ENCODE measurements at places on chromosomes 2 and 18. TPM values are rescaled to one million over a fixed set of nuclear protein-coding genes. Genes with fewer than 3 reads are reported as not detected.

Gene VWA3B
- 1.0 TPM for polyA plus RNA-seq

Gene GCG
- polyA plus RNA-seq = 2.5 TPM

Gene OSR1
- 13.7 TPM for polyA plus RNA-seq

Gene FAM228A
- 0.37 TPM for polyA plus RNA-seq

Gene SCN9A
- polyA plus RNA-seq = 5.5 TPM

Gene ZNF513
- polyA plus RNA-seq = 15.4 TPM

Gene TXNDC2
- polyA plus RNA-seq = 0.12 TPM

Gene LYPD6B
- 0.18 TPM for polyA plus RNA-seq

DNA sequence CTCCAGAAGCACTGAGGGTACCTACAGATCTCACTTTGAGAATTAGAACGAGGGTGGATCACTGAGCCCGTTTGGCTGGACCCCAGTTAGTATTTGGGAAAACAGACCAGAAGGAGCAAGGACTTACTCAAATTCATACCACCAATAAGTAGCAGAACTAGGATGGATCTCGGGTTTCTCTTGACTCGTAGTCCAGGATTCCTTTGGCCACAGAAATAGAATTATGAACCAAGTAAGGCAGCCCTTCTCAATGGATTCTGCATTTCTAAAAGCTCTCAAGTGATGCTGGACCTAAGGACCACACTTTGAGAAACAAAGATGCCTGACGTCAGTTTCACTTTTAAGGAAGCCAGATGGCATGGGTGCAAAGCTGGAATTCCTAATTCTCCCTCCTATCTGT is 153.0 kb downstream of the KLHL29 start:
- DNase-seq = no peak

GRCh38 chr18:56672391-56672790 is 21.2 kb downstream of the WDR7 start:
- no peak for DNase-seq

DNA sequence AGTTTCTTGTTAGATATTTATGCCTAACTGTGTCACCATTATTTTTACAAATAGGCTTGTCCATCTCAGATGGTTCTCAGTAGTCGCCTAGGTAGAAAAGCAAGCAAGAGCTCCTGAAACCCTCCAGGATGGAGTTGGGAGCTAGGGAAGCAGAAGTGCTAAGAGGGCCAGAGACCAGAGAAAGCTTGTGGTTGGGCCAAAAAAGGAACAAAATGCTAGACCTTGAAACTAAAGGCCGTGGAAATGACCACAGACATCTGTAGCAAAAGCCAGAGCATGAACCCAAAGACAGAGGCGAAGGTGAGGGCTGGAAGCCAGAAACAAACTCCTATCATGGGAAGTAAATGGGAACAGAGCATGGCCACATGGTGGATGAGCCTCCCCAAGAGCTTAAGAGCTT is 29.9 kb upstream of the RMDN2 start:
- no peak for DNase-seq

GRCh38 chr2:143026411-143027054 is 102.7 kb upstream of the ARHGAP15 start:
- DNase-seq = peak; percentile 19

DNA sequence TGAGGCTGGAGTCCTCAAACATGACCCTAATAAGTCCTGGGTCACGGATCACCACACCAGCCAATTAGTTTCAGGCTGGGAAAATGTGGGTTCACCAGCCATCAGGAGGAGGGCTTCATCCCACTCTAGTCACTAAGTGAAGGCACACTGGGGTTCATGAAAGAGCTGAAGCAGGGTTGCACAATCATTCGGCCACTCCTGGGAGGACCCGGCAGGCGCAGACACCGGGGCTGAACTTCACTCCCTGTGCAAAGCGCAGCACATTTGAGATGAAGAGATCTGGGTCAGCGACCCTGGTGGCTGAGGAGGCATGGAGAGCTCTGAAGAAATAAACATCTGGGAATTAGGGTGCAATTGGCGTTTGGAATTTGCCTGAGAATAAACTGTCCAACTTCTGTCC is 684.4 kb upstream of the SALL3 start:
- DNase-seq = no peak

- peak; percentile 52 for DNase-seq
Observed at GRCh38 chr18:59957957-59958356, 58.2 kb downstream of the PMAIP1 start.

DNA sequence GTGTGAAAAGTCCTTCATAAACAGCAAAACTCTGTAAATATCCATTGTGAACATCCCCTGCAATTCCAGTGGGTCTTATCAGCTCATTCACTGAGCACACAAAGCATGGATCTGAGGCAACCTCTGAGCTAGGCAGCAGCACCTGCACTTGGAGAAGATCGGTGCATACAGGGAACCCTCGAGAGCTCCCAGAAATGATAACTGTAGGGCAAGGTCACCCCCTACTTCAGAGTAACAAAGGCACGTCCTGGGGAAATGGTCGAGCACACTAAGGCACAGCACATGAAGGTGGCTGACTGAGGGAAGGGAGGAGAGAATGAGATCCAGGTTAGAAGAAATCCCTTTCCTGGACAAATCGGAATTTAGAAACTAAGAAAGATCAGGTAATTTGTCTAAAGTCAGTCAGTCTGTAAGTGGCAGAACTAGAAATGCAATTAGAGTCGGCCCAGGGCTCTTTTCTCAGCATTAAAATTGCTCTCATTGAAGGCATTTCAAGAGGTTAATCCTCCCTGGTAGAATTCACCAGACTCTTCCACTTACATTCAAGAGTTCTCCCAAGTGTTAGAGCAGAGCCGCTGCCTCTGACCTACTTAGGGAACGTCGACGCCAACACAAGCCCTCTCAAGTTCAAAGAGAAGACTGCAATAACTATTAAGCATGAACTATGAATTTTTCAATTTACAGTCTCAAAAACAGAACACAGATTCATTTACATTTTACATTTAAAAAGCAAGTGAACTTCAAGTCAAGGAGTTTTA is 45.9 kb downstream of the PXDN start:
- DNase-seq = no peak

DNA sequence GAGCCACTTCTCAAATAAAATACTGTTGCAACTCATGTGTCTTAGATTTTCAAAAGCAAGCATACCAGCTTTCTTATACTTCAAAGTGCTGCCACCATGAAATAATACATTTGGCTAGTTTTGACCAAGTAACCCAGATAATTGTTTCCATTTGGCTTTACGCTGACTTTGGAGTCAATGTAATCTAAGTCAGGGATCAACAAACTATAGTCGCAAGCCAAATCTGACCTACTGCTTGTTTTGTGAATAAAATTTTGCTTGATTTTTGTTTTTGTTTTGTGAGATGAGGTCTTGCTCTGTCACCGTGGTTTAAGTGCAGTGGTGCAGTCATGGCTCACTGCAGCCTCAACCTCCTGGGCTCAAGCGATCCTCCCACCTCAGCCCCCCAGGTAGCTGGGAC is 65.0 kb downstream of the OXER1 start:
- no peak for DNase-seq

GRCh38 chr2:147031897-147032296 is 812.9 kb upstream of the ACVR2A start:
- DNase-seq = no peak

DNA sequence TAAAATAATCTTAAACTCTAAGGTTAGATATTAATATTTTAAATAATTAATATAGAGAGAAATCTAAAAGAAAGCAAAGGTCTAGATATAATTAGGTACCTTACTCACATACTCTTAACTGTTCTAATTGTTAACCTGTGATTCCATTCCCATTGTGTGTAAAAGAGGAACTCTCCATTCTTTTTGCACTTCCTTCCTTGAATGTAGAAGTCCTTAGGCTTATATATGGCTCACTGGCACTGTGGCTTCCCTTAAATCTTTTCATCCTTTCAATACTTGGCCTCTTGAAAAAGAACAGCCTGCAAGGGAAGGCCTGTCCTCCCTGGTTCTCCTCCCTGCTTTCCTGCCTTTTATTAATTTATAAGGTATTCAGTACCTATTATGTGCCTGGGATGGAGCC is 182.8 kb upstream of the FOSL2 start:
- DNase-seq = no peak

DNA sequence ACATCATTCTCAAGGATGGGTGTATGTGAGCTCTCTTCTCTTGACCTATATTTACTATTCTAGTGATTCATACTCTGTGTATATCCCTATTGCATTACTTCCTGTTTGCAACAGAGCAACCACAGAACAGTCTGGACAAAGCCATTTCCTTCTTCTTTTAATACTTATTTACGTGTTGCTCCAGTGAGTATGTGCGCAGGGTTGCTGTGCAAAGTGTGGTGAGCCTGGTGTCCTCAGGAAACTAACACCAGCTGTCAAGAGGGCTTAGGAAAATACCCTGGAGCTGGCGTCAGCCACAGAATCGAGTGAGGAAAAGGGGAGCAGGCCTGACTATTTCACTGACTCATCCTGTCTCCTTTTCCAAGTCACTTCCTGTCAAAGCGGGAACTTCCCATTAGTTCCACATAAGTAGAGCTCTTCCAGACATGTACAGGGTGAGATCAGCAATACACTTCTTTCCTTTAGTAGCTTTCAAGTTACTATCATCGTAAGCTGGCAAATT is 214.1 kb upstream of the COPS8 start:
- peak; percentile 38 for DNase-seq

DNA sequence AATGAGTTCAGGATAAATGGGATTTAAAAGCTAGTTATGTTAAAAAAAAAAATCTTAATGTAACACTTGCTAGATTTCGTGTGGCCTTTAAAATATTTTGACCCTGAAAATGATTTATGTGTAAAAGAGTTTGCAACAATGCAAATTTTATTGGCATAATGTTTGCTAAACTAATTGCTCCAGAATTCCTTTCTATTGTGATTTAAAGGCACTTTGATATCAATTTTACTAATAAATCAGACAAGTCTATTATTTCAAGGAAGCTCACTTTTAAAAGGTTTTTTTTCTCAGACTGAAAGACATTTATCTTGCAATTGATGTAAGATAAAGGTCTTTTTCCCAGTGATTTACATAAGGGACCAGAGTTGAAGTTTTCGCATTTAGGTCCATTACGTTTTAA is 17.5 kb downstream of the AP1S3 start:
- DNase-seq = no peak

DNA sequence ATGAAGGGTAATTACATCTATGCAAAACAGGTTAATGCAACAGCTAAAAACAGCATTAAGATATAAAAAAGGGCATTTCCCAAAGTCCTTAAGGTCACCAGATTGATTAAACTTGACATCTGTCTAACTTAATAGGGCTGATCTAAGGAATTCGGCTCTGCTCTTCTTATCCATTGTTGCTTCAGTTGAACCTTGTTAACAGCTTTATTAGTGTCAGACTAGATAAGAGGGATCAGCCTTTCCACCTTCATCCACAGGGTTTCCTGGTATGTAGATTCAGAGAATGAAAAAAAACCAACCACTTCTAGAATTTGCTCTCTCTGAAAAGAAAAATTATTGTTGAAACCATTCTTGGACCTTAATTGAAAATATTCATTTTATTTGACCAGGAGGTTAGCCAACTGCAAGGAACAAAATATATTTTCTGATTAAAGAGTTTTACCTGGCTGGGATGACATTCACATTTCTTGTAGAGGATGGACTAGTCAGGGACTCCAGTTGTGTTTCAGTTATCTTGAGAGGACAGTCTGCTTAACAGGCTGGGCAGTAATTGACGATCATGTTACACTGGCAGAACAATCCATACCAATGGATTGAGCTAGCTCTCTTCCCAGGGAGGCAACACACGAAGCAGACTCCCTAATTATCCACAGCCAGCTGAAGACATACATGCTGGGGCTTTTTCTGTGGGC is 357.4 kb upstream of the ACVR2A start:
- no peak for DNase-seq

DNA sequence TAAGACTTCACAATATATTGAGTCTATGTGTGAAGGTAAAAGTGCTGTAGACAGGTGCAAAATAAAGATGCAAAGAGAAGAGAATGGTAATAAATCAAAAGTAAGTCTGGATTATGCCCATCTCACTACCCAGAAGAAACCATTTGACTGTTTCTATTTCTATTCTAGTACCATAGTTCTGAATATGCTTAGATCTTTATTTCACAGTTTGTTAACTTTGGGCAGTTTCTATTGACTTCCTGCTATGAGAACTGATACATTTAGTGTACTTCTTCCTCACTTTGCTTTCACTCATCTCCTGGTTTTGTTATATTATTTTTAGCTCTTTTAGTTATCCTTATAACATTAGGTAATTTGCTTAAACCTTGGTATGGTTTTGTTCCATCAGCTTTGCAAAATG is 94.9 kb downstream of the HS1BP3 start:
- no peak for DNase-seq

- no peak for DNase-seq
Observed at GRCh38 chr2:231344851-231345250, 50.7 kb upstream of the B3GNT7 start.

- DNase-seq = no peak
Observed at GRCh38 chr2:3681625-3682024, 21.8 kb upstream of the DCDC2C start.

Measured in hindlimb muscle (tissue), 1 donor.